ENCODE measurements at places on chromosomes 13 and 19. TPM values are rescaled to one million over a fixed set of nuclear protein-coding genes. Genes with fewer than 3 reads are reported as not detected.
A peak's percentile ranks its signal among the peaks of the same experiment; 100 is the strongest.

The FBXO46 gene
- total RNA-seq: 15.9 TPM

The CEACAM8 gene
- not detected for total RNA-seq

The PTGER1 gene
- total RNA-seq: 0.90 TPM

The TLE6 gene
- 13.5 TPM for total RNA-seq

DNA sequence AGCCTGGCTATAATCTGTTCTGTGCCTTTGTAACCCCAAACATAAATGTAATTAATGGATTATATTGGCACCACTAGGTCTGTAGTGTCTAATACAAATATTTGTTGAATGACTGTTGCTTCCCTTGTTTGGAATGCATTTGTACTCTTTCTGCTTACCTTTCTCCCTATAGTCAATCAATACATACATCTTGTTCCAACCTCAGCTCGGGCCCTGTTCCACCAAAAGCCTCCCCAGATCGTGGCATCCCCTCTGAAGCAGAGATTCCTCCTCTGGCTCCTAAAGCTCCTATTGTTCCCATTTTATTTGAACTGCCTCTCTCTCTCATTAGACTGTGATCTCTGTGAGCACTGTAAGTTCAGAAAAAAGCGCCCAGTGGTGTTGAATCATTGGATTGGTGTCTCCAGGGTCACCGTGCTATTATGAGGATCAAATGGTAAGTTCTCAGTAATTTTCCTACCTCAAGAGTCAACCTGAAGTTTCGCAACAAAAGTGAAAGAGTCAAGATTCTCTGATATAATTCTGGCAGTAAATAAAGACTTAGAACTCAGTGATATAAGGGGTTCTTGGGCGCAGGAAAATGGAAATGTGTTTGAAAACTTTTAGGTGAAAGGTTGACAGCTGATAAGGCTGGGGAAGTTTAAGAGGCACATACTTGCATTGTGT lies 151.5 kb downstream of the KLF5 start:
- H3K4me1 ChIP-seq: no peaks in the 10 kb centered on the region
- H3K36me3 ChIP-seq: no peaks in the 10 kb centered on the region
- H3K4me3 ChIP-seq: no peak overlapping the region
- H3K27me3 ChIP-seq: no peaks in the 10 kb centered on the region
- H3K27ac ChIP-seq: no peak overlapping the region

GRCh38 chr13:25169951-25170553 lies 2.0 kb downstream of the AMER2 start:
- H3K4me3 ChIP-seq: no peak overlapping the region
- no peak for DNase-seq
- H3K27me3 ChIP-seq: peaks cover 55% of the 10 kb centered on the region
- no peaks in the 10 kb centered on the region for H3K36me3 ChIP-seq
- H3K4me1 ChIP-seq: no peaks in the 10 kb centered on the region
- H3K27ac ChIP-seq: no peak overlapping the region

- H3K4me3 ChIP-seq: no peak overlapping the region
- H3K27ac ChIP-seq: no peak overlapping the region
- H3K27me3 ChIP-seq: no peaks in the 10 kb centered on the region
- H3K4me1 ChIP-seq: peaks cover 20% of the 10 kb centered on the region
Observed at GRCh38 chr13:99228737-99229691, 28.4 kb downstream of the UBAC2 start.

DNA sequence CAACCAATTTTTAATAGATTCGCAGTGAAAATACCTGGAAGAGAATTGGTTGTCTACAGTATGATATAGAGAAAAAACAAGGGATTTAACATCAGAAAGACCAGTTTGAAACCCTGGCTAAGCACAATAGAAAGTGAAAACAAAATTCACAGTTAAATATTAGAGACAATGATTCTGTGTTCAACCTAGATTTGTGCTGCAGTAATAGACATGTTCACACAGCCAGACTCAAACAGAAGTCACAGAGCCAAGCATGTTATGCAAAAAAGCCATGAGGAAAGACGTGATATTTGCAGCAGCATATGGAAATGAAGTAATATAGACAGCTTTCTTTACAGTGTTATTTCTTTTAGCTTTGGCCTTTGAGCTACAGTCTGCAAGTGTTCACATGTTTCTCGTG lies 48.1 kb downstream of the SCEL start:
- H3K36me3 ChIP-seq: no peaks in the 10 kb centered on the region
- H3K27ac ChIP-seq: no peak overlapping the region
- H3K4me3 ChIP-seq: no peak overlapping the region
- DNase-seq: no peak
- no peaks in the 10 kb centered on the region for H3K27me3 ChIP-seq

- no peaks in the 10 kb centered on the region for H3K36me3 ChIP-seq
- no peak overlapping the region for H3K4me3 ChIP-seq
- no peaks in the 10 kb centered on the region for H3K27me3 ChIP-seq
- H3K4me1 ChIP-seq: no peaks in the 10 kb centered on the region
- DNase-seq: no peak
Observed at GRCh38 chr13:109357751-109358471, 428.5 kb downstream of the IRS2 start.

- peaks cover 17% of the 10 kb centered on the region for H3K27me3 ChIP-seq
- no peaks in the 10 kb centered on the region for H3K4me1 ChIP-seq
- DNase-seq: no peak
Observed at GRCh38 chr19:17352608-17353280, 15.4 kb downstream of the GTPBP3 start.

- no peaks in the 10 kb centered on the region for H3K4me1 ChIP-seq
- no peak overlapping the region for H3K4me3 ChIP-seq
- peaks cover 45% of the 10 kb centered on the region for H3K36me3 ChIP-seq
- no peak overlapping the region for H3K27ac ChIP-seq
- DNase-seq: no peak
- H3K27me3 ChIP-seq: no peaks in the 10 kb centered on the region
Observed at GRCh38 chr13:99366075-99366987, 59.1 kb upstream of the GPR183 start.

- H3K4me1 ChIP-seq: peaks cover 39% of the 10 kb centered on the region
- H3K36me3 ChIP-seq: no peaks in the 10 kb centered on the region
- H3K27ac ChIP-seq: no peak overlapping the region
- no peaks in the 10 kb centered on the region for H3K27me3 ChIP-seq
- H3K4me3 ChIP-seq: no peak overlapping the region
- DNase-seq: peak; percentile 87
Observed at GRCh38 chr13:29925457-29926097, 75.2 kb upstream of the UBL3 start.

- H3K27ac ChIP-seq: no peak overlapping the region
- peaks cover 30% of the 10 kb centered on the region for H3K27me3 ChIP-seq
- DNase-seq: no peak
- H3K4me1 ChIP-seq: no peaks in the 10 kb centered on the region
- no peak overlapping the region for H3K4me3 ChIP-seq
Observed at GRCh38 chr19:1794424-1795172, 17.5 kb downstream of the ATP8B3 start.

- peak overlapping the region; percentile 64 for H3K27ac ChIP-seq
- no peaks in the 10 kb centered on the region for H3K36me3 ChIP-seq
- no peaks in the 10 kb centered on the region for H3K4me1 ChIP-seq
- no peaks in the 10 kb centered on the region for H3K27me3 ChIP-seq
Observed at GRCh38 chr13:48000559-48001113, 437 bp downstream of the SUCLA2 start.

GRCh38 chr13:90416938-90417337 lies 930.5 kb upstream of the MIR17HG start:
- DNase-seq: no peak
- H3K4me3 ChIP-seq: no peak overlapping the region
- H3K27me3 ChIP-seq: no peaks in the 10 kb centered on the region
- no peaks in the 10 kb centered on the region for H3K4me1 ChIP-seq
- no peak overlapping the region for H3K27ac ChIP-seq

DNA sequence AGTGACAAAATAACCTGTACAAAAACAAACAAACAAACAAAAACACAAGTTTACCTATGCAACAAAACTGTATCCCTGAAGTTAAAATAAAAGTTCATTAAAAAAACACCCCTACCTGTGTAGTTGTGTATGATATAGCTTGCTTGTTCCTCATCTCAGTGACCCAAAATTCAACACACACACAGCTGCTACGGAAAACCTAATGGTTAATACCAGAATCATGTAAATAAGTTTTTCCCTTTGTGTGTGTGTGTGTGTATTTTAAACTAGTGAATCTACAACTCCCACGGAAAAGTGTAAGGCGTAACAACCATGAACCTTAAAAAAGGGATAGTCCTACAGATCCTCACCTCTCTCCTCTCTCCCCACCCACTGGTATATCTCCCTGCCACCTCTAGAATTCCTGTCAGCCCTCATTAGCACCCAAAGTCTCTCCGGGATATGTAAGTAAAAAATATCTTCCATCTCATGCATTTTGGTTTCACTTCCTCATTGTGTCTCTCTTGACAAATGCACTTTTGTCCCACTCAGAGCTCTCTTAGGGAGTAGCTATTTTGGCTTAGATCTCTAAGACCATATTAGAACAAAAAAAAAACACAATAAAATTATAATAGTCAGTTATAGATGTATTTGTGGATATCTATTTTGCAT lies 2236.5 kb downstream of the PCDH9 start:
- H3K27ac ChIP-seq: no peak overlapping the region
- H3K4me3 ChIP-seq: no peak overlapping the region
- H3K4me1 ChIP-seq: no peaks in the 10 kb centered on the region
- DNase-seq: no peak

All from tibial nerve (tissue), 4 donors.